Uterine smooth muscle cell (primary cell): ENCODE measurements at places on chromosomes 2 and 18. TPM values are rescaled to one million over a fixed set of nuclear protein-coding genes. Genes with fewer than 3 reads are reported as not detected.

The FSHR gene
- not detected in 2 replicates for total RNA-seq

The C1QL2 gene
- not detected in 2 replicates for total RNA-seq

The PCARE gene
- not detected in 2 replicates for total RNA-seq

The KIAA2012 gene
- total RNA-seq: not detected in 2 replicates

The ITPRIPL1 gene
- total RNA-seq: 5.1 and 5.9 TPM in 2 replicates

The ANTXR1 gene
- 25.6 and 79.0 TPM in 2 replicates for total RNA-seq

The TMEM247 gene
- total RNA-seq: not detected in 2 replicates

The WDCP gene
- total RNA-seq: 9.0 and 12.1 TPM in 2 replicates

The CXCR1 gene
- total RNA-seq: not detected in 2 replicates

The PUM2 gene
- 53.6 and 56.6 TPM in 2 replicates for total RNA-seq

The ELAC1 gene
- total RNA-seq: 6.1 and 7.0 TPM in 2 replicates

The ACTR1B gene
- 84.1 and 93.2 TPM in 2 replicates for total RNA-seq

The PSMA8 gene
- not detected in 2 replicates for total RNA-seq

The C1D gene
- 18.3 and 22.9 TPM in 2 replicates for total RNA-seq
